ENCODE measurements at places on chromosomes 11 and 22.

GRCh38 chr11:97325693-97326092 is 935.9 kb downstream of the JRKL start:
- no peak for DNase-seq

DNA sequence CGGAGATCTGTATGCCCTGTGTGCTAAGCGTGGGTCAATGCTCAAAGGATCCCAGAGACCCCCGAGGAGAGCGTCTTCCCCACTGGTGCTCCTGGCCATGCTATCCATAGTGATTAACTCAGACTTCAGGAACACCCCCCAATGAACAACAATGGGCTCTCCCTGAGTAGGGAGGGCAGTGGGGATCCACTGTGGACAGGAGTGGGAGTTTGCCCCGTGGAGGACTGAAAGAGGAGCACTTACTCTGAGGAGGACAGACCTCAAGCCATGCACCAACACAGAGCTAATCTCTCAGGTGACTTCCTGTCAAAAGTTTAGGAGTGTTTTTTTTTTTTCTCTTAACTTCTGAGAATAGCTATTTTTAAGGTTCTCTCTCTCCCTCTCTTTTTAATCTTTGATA is 24.4 kb downstream of the SLC1A2 start:
- DNase-seq: no peak

DNA sequence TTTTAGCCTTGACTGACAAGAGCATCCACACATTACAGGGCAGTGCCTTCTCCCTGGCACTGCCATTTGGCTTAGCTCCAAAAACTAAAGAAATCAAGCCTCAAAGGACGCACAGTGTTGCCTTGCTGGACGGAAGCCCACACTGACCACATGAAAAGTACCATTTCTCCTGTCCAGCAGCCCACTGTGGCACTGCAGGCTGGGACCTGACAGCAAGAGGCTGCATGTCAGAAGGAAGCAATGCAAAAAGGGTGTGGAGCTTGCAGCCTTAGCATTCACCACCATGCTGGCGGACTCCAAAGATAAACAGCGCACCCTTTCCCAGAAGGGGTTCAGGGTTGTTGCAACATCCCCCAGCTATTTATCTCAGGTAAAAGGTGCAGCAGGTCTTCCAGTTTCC is 109.3 kb upstream of the BMAL1 start:
- no peak for DNase-seq

DNA sequence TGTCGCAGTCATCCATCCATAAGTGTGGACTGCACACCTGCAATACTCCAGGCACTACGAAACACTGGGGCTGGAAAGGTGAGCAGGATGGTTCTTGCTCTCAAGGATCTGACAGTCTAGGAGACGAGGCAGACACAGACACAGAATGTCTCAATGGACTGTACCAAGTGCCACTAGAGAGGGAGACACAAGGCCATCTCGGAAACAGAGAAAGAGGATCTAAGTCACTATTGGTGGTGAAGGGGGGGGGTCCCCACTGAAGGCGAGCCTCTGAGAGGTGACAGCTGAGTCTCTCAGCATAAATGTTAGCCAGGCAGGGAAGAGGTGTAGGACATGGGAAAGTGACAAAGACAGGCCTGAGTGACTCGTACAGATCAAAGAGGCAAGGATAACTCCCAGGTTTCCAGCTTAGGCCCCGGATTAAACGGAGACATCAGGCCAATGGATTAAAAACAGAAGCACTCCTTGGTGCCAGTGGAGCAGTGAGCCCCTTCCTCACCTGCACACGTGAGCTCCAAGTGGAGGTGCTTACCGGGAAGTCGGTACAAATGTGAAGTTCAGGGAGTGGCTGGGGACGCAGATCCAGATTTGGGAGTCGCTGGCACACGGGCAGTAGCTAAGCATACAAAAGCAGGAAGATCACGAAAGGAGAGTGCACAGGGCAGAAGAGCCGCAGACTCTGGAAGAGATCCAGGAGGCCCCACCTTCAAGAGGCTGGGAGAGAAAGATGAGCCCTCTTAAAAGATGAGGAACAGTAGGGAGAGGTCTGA is 117.2 kb downstream of the MICAL3 start:
- DNase-seq: no peak

- no peak for DNase-seq
These were observed 8.3 kb downstream of the TP53AIP1 start for GRCh38 chr11:128934351-128934750.

GRCh38 chr11:1473786-1474185 is 12.8 kb downstream of the MOB2 start:
- DNase-seq: no peak

DNA sequence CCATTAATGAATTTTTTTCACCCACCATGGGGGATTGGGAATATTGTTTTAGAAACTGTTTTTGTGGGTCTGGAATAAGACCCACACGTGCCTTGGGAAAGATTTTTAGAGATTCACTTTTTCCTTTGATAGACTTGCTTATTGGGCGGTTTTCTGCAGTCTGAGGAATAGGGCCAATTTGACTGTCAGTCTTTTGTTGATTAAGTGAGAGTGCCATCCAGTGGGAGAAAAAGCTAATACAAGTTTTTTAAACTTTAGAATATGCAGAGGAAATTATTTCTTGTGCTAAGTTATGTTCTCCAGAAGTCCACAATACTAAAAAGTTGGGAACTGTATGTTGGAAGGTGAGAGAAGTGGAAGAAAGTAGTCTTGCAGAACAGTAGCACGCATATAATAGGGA is 56.1 kb downstream of the PRMT3 start:
- DNase-seq: peak; percentile 5

DNA sequence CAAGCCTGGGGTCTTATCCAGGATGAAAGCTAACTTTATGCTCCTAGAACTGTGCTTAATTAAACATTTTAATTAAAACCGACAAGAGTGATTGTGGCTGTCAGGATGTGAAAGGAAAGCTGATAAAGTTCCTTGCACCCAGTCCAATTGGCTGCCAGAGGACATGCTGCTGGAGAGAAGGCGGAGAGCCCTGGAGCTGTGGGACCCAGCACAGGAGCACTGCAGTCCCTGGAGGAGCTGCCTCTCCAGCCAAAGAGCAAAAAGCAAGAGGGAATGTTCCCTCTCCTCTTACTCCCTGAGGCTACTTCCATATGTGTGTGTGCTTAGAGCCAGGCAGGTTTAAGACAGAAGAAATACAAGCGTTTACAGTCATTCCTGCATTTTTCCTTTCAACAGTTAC is 118.6 kb downstream of the OPCML start:
- no peak for DNase-seq

GRCh38 chr11:34245041-34245440 is 112.8 kb downstream of the ABTB2 start:
- DNase-seq: no peak

- DNase-seq: peak; percentile 30
These were observed 6.0 kb upstream of the CDKN1C start for GRCh38 chr11:2891326-2892214.

GRCh38 chr11:124657904-124658303 is 15.6 kb downstream of the SIAE start:
- DNase-seq: no peak

DNA sequence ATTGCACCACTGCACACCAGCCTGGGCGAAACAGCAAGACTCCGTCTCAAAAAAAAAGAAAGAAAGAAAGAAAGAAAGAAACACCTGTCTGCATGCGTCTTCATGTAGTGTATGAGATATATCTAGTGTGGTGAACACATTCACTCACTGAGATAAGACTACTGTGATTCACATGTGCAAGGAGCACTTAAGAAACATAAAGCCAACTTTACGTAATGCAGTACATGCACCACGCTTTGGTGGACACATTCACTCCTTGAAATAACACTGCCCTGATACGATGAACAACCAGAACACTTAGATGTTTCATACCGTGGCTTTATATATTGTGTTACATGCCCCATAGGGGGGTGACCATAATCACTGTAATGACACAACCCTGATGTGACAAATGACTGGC is 96.0 kb downstream of the MICAL3 start:
- no peak for DNase-seq

DNA sequence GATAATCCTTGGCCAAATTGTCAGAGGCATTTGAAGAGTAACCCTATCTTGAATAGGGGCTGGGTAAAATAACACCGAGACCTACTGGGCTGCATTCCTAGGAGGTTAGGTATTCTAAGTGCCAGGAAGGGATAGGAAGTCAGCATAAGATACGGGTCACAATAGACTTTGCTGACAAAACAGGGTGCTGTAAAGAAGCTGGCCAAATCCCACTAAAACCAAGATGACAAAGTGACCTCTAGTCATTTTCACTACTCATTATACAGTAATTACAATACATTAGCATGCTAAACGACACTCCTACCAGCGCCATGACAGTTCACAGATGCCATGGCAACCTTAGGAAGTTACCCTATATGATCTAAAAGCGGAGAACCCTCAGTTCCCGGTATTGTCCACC is 964 bp upstream of the REXO2 start:
- no peak for DNase-seq

GRCh38 chr22:42596863-42597530 is 17.7 kb downstream of the POLDIP3 start:
- no peak for DNase-seq

DNA sequence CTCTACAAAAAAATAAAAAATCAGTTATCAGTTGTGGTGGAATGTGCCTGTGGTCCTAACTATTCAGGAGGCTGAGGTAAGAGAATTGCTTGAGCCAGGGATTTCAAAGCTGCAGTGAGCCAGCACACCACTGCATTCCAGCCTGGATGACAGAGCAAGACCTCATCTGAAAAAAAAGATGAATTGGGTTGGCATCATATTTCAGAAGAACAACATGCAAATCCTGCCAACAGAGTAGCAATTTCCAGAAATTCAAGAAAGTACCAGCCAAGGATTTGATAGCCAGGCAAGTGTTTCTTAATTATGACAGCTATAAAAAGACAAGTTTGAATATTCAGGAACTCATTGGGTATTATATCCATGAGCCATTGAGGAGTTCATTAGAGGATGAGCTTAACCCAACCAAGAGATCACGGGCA is 75.2 kb downstream of the USP47 start:
- DNase-seq: peak; percentile 2

- DNase-seq: peak; percentile 51
These were observed 15.8 kb upstream of the SIK2 start for GRCh38 chr11:111586388-111586831.

DNA sequence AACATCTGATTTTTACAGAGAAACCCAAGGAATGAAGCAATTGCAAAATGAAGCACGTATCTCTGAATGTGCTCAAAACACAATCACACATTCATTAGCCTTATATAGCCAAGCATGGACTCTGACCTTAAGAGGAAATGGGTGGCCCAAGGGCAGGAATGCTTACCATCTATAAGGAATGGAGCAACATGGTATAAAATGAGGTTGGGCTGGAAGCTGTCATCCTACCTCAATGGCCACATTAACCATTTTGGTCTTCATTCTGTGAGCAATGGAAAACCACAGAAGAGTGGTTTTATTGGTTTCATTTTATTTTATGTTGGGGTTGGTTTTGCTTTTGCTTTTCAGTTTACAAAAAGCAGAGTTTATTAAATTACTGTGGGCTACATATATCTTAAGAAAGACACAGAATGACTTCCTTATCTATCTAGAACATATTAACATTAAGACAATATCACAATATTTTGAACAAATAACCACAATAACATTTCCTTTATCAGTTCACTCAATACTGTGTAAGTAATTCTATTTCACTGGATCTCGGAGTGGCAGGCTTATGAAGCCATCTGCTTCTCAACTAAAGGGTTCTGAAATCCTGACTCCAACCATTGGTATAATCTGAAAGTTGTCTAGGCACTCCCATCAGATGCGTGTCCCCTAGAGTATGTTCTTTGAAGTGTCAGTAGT is 10.8 kb upstream of the MS4A13 start:
- no peak for DNase-seq

- no peak for DNase-seq
These were observed 308.8 kb downstream of the TBC1D22A start for GRCh38 chr22:47071078-47071806.

GRCh38 chr11:32613500-32614151 is 30.0 kb downstream of the EIF3M start:
- peak; percentile 35 for DNase-seq

DNA sequence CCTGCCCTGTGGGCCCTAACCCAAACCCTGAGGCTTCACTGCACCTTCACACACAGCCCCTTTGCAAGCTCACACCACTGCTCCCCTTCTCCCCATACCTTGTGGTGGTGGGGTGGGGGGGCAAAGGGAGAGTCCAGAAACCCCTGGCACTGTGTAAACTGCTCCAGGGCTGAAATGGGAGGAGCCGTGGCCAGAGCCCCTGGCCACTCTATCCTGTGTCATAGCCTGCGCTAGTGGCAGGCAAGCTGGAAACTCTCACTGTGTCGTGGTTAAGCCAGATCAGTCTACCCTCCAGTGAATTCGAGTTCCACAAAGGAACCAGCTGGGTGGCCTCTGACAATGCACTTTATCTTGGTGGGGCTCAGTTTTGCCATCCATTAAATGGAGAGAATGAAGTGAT is 8.4 kb upstream of the SYT13 start:
- no peak for DNase-seq

DNA sequence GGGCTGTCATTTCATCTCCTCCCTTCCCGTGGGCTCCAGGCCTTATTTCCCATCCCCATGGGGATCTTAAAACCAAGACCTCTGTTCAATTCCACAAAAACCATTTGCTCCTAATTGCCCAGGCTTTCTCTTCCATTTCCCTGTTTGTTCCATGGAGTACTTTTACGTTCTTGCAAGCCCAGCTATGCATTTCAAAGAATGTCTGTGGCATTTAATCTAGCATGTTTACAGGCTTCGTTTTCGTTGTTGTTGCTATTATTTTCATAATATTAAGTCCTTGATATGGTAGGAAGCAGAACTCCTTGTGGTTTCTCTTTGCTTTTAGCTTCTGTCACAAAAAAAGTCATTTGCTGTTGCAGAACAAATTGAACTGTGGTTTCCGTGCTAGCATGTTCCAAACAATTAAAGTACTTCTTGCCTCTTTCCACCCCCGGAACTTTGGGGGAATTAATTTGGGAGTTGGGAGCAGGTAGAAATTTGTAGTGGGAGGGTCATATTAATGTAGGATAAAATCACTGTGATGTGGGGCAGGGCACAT is 68.1 kb upstream of the SLC22A12 start:
- DNase-seq: no peak

GRCh38 chr11:7969756-7970646 is 4.8 kb upstream of the NLRP10 start:
- DNase-seq: no peak

DNA sequence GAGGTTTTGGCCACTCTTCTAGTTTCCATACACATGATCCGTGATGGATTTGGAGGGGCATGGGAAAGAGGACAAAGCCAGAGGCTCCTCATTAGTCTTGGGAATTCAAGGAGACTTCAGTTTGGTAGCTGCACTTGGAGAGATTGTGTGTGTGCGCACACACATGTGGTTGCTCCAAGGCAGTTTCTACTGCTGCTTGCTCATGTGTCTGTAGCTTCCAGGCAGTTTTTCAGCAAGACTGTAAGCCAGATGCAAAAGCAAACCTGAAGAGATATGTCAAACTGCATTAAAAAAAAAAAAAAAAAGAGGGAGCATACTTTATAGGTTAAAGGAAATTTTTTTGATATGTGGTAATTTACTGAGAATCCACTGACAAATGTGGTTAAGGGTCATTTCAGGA is 95.7 kb downstream of the OSBP2 start:
- no peak for DNase-seq
